Trophoblast cell (in vitro differentiated cells and primary cell): ENCODE measurements at places on chromosomes 6 and 20.

DNA sequence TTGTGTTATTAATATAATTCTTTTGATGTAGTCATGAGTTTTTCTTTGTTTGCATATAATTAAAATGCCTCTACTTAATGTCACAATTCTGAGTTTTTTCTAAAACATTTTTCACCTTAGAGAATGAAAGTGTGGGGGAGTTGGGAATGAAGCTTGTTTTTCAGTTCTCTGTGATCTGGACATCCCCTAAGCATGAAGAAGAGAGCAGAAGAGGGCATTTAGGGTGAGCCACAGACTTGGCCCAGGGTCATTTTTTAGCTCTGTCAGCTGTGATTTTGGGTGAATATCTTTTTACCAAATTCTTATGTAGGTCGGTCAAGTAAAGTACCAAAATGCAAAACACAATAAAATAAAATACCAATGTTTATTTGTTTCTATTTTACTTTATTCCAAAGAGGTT is 3.9 kb downstream of the OTOR start:
- DNase-seq, result no peak

- no peak for DNase-seq
Measured at GRCh38 chr6:149458806-149459205, 26.0 kb downstream of the ZC3H12D start.

DNA sequence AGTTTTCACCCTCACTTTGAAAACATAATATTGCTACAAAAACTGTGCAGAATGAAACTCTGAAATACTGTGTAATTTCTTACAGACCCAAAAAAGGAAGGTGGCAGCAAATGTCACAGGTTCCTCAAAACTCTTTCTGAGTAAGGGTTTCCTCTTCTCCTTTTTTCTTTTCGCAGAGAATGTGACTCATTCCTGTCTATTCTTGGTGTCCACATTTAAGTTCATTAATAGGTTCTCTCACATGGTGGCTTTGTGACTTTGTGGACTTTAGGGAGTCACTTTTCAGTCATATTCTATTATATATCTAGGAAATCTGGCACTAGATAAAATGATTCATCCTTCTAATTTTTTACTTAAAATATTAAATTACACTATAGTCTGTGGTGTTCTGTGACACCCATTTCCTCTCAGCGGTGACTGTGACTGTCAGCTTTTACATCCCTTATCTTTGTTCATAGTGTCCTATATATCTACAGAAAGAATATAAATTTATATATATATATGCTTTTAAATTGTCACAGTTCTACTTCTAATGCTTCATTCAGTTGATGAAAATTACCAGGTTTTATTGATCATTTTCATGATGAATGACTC is 126.8 kb upstream of the HCRTR2 start:
- DNase-seq, result peak; percentile 32

GRCh38 chr6:16993396-16993795 is 108.5 kb upstream of the STMND1 start:
- no peak for DNase-seq

DNA sequence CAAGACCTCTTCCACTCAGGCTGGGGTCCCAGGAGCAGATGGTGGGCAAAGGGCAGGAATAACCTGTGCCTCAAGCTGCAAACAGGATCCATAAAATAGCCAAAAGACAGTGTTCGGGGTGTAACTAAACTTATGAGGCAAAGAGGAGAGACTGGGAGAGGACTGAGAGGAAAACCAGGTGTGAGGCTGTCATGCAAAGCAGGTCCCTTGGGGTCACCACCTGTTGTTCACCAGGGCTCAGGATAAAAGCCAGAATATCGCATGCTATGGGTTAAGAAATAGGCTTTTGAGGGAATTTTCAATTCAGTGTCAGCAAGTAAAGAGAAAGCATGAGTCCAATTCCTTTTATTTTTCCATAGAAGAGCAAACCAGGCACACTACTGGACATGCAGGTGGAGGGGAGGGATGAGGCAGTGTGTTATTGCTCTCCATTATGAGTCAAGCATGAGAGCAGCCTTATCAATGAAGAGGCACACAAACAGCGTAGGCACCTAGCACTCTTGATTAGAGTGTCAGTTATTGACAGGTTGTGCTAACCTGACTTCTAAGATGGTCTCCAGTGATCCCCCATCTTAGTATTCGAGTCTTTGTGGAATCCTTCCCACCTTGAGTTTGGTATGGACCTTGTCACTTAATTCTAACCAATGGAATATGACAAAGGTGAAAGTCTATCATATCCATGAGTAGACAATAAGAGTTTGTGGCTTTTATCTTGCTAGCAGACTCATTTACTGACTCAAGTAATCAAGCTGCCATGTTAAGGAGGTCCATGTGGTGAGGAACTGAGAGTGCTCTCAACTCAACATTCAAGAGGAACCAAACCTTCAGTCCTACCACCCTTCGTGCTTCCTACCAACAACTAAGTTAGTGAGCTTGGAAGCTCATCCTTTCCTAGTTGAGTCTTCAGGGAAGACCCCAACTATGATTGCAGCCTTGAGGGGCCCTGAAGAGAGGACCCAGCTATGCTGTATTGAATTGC is 18.8 kb downstream of the HLA-E start:
- no peak for DNase-seq

GRCh38 chr6:14876778-14877613 is 368.9 kb upstream of the JARID2 start:
- peak; percentile 47 for DNase-seq

DNA sequence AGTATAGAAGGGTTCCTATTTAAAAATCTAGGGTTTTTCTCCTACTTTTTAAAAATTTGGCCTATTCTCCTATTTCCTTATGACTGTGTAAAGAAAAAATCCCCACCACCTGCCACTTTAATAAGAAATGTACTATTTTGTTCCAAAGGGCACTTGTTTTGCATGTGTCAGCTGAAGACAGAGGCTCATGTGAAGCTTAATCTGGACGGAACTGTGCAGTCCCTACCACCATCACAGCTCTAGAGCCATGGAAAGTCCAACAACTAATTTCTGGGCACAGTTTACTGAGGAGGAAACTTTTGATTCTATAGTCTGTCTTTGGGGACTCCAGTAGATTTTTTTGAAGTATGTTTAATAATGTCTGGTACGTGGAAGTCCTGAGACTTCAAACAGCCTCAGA is 60.0 kb upstream of the AHI1 start:
- no peak for DNase-seq

DNA sequence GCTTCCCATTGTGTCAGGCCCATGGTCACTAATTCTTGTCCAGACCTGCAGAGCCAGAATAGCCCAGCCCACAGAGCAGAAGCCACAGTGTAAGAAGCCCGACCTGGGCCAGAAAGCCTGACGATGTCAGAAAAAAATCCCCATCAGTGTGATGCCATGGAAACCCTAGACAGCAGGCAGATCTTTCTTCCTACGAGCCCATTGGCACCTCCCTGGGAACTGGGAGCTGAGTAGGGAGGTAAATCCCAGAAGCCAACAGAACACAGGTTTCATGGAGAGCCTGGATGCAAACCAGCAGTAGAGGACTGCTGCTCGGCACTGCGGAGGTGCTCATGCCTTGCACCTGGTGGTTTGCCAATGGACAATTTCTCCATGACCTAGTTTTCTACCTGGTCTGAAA is 82.2 kb upstream of the SLC22A16 start:
- DNase-seq, result no peak

DNA sequence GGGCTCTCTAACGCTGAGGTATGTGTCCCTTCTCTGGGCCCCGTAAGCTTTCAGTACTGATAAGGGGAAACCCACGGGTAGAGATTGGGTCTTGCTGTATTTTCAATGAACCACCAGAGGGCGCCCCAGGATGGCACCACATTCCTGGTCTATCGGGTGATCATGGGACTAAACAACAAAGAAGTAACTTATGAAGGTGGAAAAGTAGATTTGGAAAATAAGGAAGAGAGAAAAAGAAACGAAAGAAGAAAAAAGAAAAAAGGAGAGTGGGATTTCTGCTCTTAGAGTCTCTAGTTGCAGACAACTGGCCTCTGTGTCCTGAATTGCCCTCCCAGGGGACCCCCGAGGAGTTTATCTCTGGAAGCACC is 93.8 kb downstream of the GMPR start:
- DNase-seq, result peak; percentile 70

DNA sequence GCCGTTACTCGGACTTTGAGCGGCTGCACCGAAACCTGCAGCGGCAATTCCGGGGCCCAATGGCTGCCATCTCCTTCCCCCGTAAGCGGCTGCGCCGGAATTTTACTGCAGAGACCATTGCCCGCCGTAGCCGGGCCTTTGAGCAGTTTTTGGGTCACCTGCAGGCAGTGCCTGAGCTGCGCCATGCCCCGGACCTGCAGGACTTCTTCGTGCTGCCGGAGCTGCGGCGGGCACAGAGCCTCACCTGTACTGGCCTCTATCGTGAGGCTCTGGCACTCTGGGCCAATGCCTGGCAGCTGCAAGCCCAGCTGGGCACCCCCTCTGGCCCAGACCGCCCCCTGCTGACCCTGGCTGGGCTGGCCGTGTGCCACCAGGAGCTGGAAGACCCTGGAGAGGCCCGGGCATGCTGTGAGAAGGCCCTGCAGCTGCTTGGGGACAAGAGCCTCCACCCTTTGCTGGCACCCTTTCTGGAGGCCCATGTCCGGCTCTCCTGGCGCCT is 7.2 kb downstream of the SNX21 start:
- DNase-seq, result no peak

DNA sequence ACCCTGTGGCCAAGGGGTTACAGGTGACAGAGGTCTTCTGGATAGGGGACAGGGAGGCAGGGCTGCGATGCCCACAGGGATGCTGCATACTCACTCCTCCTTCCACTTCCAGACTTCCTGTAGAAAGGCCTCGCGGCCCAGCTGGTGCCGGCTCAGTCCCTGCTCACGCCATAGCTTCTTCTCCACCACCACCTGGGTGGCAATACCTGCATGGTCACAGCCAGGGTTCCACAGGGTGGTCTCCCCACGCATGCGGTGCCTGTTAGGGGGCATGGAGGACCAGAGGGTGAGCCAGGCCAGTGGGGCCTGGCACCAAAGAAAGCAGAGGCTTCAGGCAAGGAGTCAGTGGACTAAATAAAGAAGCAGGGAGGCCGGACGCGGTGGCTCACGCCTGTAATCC is 8.3 kb upstream of the VWA7 start:
- no peak for DNase-seq

DNA sequence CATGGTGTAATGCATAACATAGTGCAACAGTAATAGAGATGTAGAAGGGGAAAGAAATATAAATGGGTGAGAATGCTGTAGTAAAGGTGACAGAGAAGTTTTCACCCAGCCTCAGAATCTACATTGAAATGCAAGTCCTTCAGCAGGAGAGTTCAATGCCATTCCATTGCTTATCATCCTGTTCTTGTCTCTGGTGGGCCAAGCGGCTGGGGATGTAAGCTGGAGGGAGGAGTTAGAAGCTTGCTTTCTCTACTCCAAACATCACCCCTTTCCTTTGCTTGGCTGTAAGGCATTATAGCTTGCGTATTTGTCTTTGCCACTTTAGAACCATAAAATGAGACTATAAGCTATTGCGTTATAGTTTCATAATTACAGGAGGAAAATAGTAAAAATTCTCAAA is 2.2 kb upstream of the FUT9 start:
- DNase-seq, result no peak

DNA sequence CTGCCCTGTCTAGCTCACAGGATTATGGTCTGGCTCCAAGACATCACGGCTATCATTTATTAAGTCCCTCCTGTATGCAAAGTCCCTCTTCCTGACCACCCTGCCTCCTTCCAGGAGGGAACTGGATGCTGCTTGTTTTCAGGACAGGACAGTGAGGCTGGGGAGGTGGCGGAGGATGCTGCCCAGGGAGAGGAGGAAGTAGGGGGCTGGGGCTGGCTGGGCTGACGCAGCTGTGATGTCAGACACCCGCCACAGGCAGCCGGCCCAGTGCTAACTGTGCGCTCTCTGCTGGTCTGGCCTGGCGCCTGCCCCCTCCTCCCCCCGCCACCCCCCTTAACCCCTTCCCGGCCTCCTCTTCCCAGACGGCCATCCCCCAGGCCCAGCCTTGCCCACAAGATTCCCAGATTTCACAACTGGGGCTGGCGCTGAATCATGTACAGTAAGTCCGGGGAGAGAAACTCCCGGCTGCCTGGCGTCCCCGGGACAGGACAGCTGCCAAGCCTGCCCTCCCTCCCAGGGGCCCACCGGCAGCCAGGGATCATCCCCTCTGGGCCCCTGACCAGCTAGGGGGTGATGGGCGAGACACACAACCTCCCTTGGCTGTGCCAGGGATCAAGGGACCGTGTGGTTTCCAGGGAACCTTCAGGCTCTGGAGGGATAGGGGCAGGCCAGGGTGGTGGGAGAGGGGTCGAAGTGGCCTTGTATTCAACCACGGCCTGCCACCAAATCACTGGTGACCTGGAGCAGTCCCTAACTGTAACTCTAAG is 118.1 kb downstream of the CEBPB start:
- peak; percentile 75 for DNase-seq

DNA sequence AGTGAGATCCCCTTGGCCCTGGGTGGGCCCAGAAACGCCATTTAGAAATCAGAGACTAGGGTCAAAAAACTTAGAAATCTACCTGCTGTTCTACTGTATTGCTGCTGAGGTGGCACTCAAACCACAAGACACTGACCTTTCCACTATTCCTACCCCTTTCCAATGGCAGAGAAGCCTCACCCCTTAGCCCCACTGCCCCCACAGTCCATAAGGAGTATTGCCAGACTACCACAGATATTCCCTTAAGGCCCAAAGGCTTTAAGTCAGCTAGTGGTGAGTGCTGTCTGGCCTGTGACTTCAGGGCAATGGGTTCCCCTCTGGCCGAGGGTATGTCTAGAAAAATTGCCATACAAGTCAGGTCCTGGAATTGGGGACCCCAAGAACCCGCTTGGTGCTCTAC is 656.1 kb downstream of the COL12A1 start:
- no peak for DNase-seq

DNA sequence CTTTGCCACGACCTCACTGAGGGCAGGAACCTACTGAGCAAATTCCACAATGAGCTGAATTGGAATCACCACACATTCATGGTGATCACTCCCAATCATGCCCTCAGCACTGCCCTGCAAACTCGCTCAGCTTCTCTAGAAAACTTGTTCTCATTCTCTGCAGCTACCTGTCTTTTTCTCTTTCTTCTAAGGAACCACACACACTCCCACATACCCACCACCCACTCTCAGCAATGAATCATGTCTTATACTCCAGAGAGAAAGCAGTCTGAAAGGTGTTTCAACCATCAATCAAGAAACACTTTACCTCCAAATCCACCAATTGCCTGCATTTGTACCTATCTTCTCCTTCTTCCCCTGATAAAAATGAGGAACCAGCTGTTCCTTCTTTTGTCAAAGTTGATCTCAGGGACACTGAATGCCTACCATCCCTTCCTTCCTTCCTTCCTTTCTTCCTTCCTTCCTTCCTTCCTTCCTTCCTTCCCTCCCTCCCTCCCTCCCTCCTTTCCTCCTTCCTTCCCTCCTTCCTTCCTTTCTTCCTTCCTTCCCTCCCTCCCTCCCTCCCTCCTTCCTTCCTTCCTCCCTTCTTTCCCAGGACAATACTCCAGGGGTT is 84.6 kb upstream of the SGK1 start:
- DNase-seq, result no peak

DNA sequence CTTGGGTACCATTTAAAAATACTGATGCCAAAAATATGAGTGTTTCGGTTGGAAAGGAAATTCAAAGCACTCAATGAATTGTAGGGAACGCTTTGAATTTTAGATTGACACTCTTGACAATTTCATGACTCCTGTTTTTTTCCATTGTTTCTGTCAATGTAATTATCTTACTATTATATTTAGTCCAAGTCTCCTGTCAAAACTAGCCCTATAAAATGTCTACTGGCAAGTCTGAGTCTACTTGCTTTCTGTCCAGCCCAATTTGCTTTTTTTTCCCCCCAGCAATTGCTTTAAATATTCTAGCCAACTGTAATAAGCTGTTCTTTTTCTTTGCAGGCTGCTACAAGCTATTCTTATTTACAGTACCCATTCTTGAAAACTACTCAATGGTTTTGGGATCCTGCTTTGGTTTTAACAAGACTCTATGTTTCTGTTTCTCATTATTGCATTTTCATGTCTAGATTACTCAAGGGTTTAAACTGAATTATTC is 1103.9 kb upstream of the GJE1 start:
- no peak for DNase-seq
